ENCODE measurements at places on chromosomes 4 and X.
A peak's percentile ranks its signal among the peaks of the same experiment; 100 is the strongest.

- DNase-seq, result no peak
Observed at GRCh38 chr4:38189445-38189844, 229.2 kb downstream of the PTTG2 start.

GRCh38 chr4:128684016-128684415 lies 125.5 kb upstream of the JADE1 start:
- no peak for DNase-seq

DNA sequence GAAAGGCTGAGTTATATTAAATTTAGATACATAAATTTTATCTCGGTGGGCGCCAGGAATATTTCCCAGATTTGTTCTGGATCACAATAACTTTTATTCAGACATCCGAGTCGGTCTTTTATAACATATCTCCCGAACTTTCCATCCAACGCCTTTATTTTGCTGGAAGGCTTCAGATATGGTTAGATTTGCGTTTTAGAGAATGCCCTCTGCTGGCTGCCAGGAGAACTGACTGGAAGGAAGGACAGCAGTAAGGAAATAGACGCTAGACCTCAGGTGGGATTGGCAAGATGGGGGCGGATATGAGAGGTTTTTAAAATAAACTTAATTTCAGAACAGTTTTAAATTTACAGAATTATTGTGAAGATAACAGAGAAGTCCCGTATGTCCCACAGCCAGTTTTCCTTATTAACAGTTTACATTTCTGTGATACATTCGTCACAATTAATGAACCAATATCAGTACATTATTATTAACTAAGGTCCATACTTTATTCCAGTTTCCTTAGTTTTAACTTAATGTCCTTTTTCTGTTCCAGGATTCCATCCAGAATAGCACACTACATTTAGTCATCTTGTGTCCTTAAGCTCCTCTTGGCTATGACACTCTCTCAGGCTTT lies 4.6 kb upstream of the KANTR start:
- DNase-seq, result no peak

- DNase-seq, result no peak
Observed at GRCh38 chrX:72297953-72298730, 7.6 kb downstream of the CITED1 start.

GRCh38 chr4:37946503-37947179 lies 13.6 kb upstream of the PTTG2 start:
- DNase-seq, result no peak

DNA sequence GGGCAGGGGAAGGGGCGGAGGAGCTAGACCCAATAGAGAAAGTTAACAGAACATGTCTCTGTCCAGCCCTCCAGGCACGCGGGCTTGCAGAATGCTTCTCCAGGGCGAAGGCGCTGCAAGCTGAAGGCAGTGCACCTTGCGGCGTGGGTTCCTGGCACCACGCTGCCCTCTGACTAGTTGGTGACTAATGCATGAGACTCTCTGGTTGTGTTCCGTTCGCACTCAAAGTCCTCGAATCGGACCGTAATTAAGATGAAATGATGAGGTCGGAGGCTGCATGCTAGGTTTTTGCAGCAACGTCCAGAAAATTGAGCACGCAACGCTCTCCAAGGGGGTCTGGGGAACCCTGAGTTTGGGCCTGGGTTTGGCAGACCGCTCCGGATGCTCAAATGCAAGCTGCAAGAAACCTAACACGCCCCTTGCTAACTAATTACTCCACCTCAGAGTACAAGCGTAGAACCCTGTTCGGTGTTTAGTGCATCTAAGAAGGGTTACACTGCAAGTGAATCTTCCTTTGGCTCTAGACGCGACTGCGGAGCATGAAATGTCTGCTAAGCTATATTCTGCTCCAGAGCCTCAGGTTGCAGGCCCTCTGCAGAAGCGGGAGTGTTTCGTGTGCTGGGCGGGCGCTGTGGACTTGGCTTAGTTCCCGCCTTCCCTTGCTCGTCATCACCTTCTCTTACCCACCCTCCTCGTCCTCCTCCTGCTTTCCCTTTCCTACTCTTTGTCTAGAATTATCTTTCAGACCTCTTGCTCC lies 57.1 kb upstream of the NKAP start:
- DNase-seq, result no peak

GRCh38 chr4:108731006-108731405 lies 31.8 kb downstream of the ETNPPL start:
- DNase-seq, result no peak

DNA sequence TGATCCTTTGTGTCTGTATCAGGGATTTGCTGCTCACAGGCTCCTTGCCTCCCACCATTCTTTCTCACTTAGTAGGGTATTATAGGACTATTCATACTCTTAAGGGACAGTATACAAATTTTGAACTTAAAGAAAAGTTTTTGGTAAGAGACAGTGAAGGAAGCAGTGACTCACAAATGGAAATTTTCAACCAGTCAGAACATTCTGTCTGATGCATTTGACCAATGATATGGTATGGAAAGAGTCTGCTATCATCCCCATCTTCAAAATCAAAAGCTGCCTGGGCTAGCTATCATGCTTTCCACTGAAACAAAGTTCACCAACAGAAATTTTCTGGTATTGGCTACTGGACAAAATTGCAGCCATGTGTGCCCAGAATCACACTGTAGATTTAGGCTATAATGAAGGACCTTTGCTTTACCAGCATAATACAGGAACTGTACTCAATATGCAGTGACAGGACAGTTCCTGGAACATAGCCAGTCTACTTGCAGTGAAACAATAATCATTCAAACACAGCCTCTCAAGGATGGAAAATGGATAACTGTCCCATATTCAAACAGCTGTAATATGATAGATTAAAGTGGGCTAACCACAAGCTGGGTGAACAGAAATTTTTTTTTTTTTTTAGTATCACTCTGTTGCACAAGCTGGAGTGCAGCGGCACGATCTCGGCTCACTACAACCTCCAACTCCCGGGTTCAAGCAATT lies 109.0 kb upstream of the ACSL4 start:
- no peak for DNase-seq

DNA sequence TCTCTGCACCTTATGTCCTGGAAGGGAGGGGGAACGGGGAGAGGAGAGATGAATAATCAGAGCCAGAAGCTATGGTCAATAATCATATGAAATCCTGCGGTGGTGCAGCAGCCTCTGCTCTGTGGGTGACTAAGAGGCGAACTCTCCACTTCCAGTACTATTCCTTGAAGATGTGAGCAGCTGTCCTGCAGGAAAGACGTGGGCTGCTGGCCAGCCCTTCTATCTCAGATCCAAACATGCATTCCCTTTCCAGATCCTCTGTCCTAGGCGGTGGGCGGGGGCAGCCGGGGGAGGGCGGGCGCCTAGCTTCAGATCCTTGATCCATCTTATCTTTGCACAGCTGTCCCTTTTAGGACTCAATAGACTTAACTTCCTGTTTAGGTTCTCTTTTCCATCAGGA lies 34.5 kb downstream of the SPINK2 start:
- DNase-seq, result no peak

DNA sequence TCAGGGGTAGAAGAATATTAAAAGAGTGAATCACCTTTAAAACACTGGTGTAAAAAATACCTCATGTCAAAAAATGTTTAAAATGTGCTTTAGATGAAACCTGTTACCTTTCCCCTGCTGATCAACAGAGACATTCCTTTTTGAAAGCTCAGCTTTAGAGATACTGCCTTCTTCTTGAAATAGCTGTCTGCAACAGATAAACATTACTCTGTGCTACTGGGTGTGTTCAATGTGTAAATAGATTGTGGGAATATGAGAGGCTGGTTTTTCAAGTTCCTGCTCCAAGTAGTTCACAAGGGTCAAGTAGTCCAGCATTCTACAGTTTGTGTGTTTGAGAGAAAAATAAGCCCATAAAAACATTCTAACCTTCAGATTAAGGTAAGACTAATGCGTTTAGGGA lies at the start of gene SYTL5:
TSS of gene SYTL5 (plus strand) at position 263 of the 400 bp plus-strand sequence. CDS start 27,337 bp downstream, outside the sequence.
- DNase-seq, result no peak

DNA sequence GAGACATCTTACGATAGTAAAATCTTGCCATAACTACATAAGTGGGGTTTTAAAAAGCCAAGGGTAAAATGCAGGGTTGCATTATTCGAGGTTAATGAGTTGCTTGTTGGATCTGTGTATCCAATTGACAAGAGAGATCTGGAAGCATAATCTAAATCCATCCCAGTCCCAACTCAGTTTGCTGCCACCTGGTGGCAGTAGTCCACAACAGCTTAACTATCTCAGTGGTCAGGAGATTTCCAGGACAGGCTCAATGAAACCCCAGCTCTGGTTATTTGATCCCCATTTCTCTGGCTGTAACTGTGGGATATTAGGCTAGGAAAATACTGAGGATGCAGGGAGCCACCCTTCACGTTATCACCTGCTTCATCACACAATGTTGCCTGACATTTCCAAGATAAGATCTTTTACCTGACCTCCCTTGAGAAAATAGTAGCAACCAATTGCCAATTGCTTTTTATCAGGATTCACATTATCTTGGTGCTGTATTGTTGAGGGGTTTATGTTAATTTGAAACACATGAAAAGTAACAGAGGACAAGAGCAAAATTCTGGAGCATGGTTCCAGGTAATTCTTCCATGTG lies 88.2 kb upstream of the TNIP3 start:
- peak; percentile 14 for DNase-seq

GRCh38 chr4:129364747-129365452 lies 268.9 kb downstream of the C4orf33 start:
- no peak for DNase-seq

DNA sequence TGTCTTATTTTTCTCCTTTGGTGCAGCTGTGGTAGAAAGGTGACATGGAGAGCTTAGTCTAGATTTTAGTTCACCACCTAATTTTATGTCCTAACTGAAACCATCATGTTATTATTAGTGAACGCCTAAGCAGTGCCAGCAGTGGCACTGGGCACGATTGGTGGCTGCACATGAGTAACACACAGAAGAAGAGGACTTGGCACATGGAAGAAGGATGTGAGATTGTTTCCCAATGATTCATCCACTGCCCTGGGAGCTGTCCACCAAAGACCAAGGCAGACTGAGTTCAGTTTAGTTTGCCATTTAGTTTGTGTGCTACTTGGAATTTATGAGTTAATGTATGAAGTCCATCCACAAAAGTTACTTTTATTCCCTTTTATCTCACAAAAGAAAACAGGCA lies 68.1 kb upstream of the NAP1L5 start:
- no peak for DNase-seq

GRCh38 chrX:65516756-65517155 lies 17.8 kb downstream of the LAS1L start:
- no peak for DNase-seq

Measured in stimulated activated naive CD4-positive, alpha-beta T cell treated with Interleukin-2 at 50 U/mL for 16 hours (primary cell).